ENCODE measurements at places on chromosomes 1 and 21.

DNA sequence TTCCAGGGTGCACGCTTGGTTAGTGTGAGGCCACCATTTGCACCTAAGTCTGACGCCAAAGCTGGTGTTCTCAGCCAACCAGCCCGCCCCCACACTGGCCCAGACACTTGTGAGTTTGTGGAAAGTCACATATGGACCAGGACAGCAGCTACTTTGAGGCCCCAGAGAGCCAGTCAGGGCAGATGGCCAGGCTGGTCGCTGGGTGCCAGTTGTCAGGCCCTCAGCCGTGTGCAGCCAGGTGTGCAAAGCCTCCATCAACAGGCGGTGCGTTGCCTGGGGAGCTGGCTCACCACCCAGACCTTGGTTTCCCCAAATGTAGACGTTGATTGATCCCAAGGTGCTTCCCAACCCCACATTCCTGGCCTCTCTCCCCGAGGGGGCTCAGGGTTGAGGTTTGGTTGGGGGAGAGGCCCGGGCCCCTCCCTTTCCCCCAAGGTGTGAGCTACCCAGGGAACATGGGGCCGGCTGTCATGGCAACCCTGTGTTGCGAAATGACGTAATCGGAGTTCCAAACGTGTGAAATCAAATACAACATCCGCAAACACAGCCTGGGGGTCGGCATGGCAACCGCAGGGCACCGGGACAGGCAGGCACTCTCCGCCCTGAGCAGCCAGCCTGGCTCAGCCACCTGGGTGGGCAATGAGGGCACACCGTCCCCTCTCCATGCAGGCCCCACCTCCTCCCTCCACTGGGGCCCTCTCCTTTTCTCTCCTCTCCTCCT, 42.2 kb upstream of the WNT4 start:
- DNase-seq: no peak

DNA sequence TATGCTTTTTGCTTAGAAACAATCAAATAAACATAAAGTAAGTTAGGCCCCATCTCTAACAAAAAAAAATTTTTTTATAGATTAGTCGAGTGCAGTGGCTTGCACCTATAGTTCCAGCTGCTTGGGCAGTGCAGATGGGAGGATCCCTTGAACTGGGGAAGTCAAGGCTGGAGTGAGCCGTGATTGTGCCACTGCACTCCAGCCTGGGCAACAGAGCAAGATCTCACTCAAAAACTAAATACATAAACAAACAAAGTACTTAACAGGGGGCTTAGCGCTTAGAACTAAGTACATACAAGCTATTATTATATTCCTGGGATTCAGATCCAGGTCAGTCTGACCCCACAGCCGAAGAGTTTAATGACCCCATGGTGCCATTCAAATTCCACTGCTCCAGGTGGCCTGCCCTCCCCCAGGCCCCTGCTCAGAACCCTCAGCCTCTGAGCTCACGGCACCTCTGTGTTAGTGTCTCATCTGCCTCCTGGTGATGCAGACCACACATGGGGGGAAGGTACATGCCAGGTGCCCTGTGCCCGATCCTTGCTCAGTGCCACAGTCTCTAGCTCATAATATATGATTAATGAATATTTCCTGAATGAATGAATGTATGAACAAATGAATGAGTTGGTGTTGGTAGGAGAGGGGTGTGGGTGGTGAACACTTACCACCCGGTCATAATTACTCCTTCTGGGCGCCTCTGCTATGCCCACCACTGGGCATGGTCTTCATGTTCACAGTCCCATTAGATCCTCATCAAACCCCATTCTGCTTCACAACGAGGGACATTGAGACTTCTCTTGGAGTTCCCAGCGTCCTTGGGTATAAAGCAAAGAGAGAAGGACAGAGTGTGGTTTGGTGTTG, 14.6 kb downstream of the NCMAP start:
- DNase-seq: no peak

DNA sequence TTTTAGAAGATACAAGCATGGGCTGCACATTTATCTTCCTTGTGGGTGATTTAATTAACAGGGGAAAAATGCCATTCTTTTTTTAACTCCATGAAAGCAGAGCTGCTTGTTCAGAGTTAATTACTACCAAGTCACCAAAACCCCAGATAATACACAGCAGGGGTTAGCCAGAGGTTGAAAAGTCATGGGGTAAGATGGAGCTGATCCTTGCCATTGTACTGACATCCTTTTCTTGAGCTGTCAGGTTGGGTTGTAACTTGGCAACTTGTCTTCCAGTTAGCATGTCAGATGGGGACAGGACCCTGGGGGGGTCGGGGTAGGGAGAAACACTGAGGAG, 257.2 kb upstream of the HOOK1 start:
- no peak for DNase-seq

GRCh38 chr1:217561446-217561845, 69.4 kb downstream of the GPATCH2 start:
- DNase-seq: no peak

- no peak for DNase-seq
These were observed 1.4 kb downstream of the ZNF697 start for GRCh38 chr1:119646521-119647227.

DNA sequence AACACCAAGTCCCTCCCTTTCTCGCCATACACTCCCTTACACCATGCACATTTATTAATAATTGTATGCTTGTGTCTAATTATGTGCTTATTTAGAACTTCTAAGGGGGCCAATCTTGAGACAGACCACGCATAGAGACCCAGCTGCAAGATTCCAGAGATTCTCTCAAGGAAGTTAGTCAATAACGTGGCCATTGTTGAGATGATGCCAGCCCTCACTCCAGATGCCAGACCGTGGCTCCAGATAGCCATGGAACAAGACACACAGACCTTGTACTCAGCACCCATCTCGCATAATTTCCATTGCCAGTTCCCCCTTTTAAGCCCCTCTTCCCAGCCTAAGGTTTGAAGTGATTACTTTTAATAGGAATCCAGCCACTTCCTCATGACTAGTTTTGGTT, 62.4 kb downstream of the DIRAS3 start:
- DNase-seq: no peak

Measured in activated T-cell treated with anti-CD3 and anti-CD28 coated beads, Interleukin-2, amount 50 U/mL, for 72 hours (primary cell).